ENCODE measurements at places on chromosomes 12 and 14. TPM values are rescaled to one million over a fixed set of nuclear protein-coding genes. Genes with fewer than 3 reads are reported as not detected.

SIX6 gene
- total RNA-seq, result not detected

TMEM179 gene
- 0.73 TPM for total RNA-seq

SYCP3 gene
- total RNA-seq, result not detected

DLGAP5 gene
- total RNA-seq, result 56.8 TPM

ESPL1 gene
- total RNA-seq, result 14.8 TPM

ZFHX2 gene
- total RNA-seq, result 0.69 TPM

CLEC4D gene
- not detected for total RNA-seq

TBX5 gene
- not detected for total RNA-seq

PTPN21 gene
- 4.9 TPM for total RNA-seq

SERPINA3 gene
- not detected for total RNA-seq

GLT8D2 gene
- total RNA-seq, result 1.5 TPM

KRT75 gene
- not detected for total RNA-seq

ARL1 gene
- total RNA-seq, result 68.0 TPM

OVCH1 gene
- total RNA-seq, result not detected

ERP29 gene
- total RNA-seq, result 69.8 TPM

KLRB1 gene
- not detected for total RNA-seq

NOPCHAP1 gene
- total RNA-seq, result 7.7 TPM

NKX2-1 gene
- total RNA-seq, result not detected

CCDC177 gene
- total RNA-seq, result not detected

FLVCR2 gene
- total RNA-seq, result 2.7 TPM

CLEC4A gene
- not detected for total RNA-seq

SLC8B1 gene
- 37.6 TPM for total RNA-seq

EFS gene
- not detected for total RNA-seq

KLC1 gene
- 252 TPM for total RNA-seq

SLCO1B1 gene
- not detected for total RNA-seq

GLIPR1 gene
- total RNA-seq, result 17.0 TPM

CACNA1C gene
- total RNA-seq, result 0.05 TPM

GPR68 gene
- 2.2 TPM for total RNA-seq

SNAPC1 gene
- 16.6 TPM for total RNA-seq

SYNDIG1L gene
- not detected for total RNA-seq

P2RX7 gene
- 3.6 TPM for total RNA-seq

KRT77 gene
- not detected for total RNA-seq

NGB gene
- not detected for total RNA-seq

C3AR1 gene
- 0.30 TPM for total RNA-seq

KRT85 gene
- total RNA-seq, result not detected

NR1H4 gene
- not detected for total RNA-seq

C14orf132 gene
- 2.2 TPM for total RNA-seq

P3H3 gene
- total RNA-seq, result 7.5 TPM

PRKAG1 gene
- 41.2 TPM for total RNA-seq

TPH2 gene
- not detected for total RNA-seq

Measured in mammary microvascular endothelial cell (primary cell).